ENCODE measurements at places on chromosomes 5 and 9.

DNA sequence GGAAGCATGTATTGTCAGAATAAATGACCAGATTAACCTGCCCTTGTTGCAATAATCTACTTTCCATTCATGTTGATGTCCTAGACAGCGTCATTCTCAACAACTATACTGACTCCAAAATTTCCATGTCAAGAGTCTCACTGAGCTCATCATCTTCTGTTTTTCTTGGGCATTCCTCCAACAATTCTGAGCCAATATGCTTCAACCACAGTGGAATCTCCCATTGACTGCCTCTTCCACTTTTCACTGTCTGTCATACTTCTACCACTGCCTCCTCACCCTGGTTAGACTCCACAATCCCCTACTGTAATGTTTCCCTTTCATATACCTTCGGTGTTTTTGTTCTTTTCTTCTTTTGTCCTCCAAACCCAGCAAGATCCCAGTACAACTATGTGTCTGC is 162.8 kb downstream of the TLE1 start:
- no peak for DNase-seq

DNA sequence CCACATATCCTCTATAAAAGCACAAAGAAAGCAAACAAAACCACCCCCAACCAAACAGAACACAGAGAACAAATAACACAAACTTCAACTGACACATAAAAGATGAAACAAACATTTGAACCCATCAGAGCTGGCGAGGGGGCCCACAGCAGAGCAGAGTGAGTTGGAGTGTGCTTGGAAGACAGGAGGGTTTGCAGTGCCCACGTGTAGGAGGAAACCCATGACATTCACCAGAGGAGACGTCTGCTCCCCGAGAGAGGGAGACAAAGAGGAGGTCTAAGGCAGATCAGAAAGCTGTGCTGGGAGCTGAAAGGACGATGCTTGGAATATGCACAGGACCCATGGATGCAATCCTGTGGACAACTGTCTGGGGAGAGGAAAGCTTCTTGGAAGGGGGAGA is 27.0 kb downstream of the MRPL36 start:
- no peak for DNase-seq

- DNase-seq, result no peak
Measured at GRCh38 chr5:52796516-52797103, 8.9 kb downstream of the ITGA1 start.

- no peak for DNase-seq
Measured at GRCh38 chr9:114096041-114096511, 3.0 kb downstream of the KIF12 start.
